ENCODE measurements at places on chromosomes 1 and 21.

- no peak for DNase-seq
Observed at GRCh38 chr1:21935891-21936365, 1.2 kb downstream of the HSPG2 start.

- no peak for DNase-seq
Observed at GRCh38 chr1:25500694-25501093, 42.7 kb upstream of the LDLRAP1 start.

DNA sequence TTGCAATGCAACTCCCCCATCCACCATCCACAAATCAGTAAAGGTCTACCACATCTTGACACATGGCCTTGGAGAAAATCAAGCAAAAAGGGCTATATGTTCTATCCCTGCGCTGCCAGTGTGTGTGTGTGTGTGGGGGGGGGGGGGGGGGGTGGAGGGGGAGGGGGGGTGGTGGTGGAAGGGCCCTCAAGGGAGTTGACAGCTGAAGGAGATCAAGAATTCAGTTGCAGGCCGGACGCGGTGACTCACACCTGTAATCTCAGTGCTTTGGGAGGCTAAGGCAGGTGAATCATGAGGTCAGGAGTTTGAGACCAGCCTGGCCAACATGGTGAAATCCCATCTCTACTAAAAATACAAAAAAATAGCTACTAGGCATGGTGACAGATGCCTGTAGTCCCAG, 37.6 kb upstream of the CLIC4 start:
- DNase-seq: no peak

GRCh38 chr1:231583376-231583775, 43.2 kb upstream of the DISC1 start:
- no peak for DNase-seq

- no peak for DNase-seq
Observed at GRCh38 chr1:41741244-41741643, 177.5 kb downstream of the HIVEP3 start.

DNA sequence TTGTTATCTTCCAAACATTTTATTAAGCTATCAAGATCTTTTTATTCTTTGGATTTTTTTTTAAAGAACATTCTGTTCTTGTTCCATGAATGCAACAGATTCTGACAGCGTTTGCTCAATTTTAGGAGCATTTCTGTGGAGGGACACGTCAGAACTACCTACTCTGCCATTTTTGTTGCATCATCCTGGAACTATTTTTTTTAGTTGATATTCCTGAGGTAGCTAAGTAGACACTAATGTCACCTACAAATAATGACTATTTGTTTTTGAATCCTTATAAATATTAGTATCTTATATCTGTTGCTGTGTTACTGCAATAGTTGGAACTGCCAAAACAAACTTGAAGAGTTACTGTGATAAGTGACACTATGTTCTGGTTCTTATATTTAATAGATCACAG, 57.2 kb downstream of the DNAI4 start:
- DNase-seq: no peak

DNA sequence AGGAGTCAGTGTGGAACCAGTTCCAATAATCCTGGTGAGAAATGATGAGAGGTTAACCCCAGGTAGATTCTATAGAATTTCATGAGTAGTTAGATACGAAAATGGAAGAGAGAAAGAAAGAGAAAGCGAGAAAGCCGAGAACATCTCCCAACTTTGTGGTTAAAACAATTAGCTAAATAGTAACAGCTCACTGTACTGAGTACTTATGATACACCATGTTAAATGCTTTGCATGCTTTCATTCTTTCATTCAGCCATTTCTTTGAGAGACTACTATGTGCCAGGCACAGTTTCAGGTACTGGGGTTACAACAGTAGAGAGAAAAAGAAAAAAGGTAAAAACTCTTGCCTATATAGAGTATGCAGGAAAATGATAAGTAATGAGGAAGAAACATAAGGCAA, 109.7 kb upstream of the SYT6 start:
- no peak for DNase-seq

- no peak for DNase-seq
Observed at GRCh38 chr1:147699686-147700041, 29.3 kb upstream of the ACP6 start.

GRCh38 chr1:115826628-115827027, 14.3 kb downstream of the NHLH2 start:
- no peak for DNase-seq

- no peak for DNase-seq
Observed at GRCh38 chr1:205805082-205805711, 7.8 kb downstream of the SLC41A1 start.

DNA sequence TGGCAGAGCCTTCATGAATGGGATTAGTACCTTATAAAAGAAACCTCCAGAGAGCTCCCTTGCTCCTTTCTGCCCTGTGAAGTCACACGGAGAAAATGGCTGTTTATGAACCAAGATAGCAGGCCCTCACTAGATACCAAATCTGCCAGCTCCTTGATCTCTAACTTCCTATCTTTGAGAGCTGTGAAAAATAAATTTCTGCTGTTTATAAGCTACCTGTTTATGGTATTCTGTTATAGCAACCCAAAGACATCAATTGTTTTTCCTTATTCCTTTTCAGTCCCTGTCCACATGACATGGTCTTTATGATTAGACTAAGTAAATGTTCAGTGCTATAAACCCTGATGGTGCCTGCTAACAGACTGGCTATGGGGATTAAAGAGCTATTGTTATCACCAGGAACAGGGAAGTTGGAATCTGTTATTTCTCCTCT, 9.7 kb upstream of the STIL start:
- DNase-seq: no peak

GRCh38 chr1:223223091-223223995, 80.3 kb upstream of the TLR5 start:
- no peak for DNase-seq

GRCh38 chr1:93804412-93804811, 74.6 kb downstream of the DNTTIP2 start:
- DNase-seq: no peak

DNA sequence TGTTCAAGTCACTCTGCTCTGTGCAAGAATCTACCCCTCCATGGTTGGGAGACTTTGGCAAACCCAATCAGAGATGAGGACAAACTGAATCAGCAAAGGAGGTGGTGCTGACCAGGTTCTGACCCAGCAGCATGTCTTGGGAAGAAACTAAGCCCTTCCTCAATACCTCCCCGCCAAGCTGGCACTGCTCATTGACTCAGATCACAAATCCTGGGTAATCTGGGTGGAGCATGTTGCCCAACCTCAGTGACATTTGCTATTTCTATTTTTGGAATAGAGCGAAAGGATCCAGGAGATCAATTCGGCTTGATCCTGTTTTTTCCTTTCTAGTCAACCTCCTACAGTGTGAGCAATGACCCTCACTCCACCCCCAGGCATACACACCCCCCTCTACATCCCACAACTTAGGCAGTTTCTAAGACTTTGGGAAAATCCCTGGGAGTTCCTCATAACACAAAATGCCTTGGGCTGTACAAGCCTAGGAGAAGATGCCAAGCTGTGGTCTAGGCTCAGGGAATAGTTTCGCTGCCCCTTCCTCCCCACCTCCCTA, 166.8 kb upstream of the KCNJ6 start:
- DNase-seq: no peak

DNA sequence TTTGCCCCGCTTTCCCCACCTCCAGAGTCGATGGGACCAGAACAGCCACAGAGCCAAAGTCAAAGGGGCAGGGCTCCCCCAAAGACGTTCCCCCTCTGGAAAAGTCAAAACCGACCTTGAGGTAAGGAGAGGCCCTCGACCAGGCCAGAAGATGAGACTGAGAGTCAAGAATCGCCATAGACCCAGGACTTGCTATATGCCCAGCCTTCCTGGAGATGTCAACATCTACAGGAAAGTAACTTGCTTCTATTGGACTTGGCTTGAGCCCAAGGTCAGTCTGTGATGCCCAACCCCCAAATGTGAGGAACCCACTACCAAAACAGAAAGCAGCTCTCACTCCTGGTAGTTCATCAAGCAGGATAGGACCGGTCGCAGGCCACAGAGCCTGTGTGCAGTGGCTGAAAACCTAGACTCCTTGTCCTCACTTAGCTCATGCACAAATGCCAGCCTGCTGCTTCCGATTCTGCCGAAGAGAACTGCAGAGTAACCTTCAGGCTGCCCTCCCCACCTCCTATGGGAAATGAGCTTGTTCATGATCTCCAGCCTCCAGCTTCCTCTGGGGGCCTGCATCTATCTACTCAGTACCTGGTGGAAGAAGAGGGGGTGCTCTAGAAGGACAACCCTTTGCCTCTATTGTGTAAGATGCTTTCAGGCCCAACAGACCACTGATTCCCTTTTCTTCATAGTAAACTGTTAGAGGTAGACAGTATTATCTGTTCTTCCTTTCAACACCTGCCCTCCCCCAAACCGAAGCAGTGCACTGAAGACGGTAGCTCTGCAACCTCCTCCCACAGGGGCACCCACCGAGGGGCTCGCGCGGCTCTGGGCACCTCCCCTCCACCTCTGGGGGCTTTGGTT, 1.4 kb downstream of the ACOT7 start:
- DNase-seq: no peak

GRCh38 chr1:154481053-154481452, 21.0 kb upstream of the TDRD10 start:
- no peak for DNase-seq

- no peak for DNase-seq
Observed at GRCh38 chr1:245614476-245614875, 459.7 kb downstream of the KIF26B start.

DNA sequence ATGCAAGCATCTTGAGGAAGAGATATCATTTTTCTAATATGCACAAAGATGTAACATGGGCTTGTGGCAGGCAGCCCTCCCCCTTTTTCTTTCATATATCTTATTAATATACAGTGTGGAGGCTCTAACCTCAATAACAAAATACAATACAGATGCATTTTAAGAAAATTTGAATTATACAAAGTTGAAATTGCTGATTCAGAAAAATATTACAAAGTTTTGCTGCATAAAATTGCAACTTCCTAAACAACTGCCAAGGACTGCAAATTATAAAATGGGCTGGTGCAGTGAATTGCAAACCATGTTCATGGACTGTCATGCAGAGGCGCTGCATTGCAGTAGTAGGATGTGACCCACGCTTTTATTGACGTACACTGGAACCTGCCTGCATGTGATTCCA, 84.0 kb downstream of the LPAR3 start:
- no peak for DNase-seq

GRCh38 chr1:114107474-114108435, 45.9 kb downstream of the SYT6 start:
- no peak for DNase-seq

- DNase-seq: peak; percentile 50
Observed at GRCh38 chr1:184150776-184151531, 99.4 kb downstream of the TSEN15 start.
